Activated CD8-positive, alpha-beta memory T cell treated with anti-CD3 and anti-CD28 coated beads for 1 hour (primary cell): ENCODE measurements at places on chromosomes 6 and 20.

DNA sequence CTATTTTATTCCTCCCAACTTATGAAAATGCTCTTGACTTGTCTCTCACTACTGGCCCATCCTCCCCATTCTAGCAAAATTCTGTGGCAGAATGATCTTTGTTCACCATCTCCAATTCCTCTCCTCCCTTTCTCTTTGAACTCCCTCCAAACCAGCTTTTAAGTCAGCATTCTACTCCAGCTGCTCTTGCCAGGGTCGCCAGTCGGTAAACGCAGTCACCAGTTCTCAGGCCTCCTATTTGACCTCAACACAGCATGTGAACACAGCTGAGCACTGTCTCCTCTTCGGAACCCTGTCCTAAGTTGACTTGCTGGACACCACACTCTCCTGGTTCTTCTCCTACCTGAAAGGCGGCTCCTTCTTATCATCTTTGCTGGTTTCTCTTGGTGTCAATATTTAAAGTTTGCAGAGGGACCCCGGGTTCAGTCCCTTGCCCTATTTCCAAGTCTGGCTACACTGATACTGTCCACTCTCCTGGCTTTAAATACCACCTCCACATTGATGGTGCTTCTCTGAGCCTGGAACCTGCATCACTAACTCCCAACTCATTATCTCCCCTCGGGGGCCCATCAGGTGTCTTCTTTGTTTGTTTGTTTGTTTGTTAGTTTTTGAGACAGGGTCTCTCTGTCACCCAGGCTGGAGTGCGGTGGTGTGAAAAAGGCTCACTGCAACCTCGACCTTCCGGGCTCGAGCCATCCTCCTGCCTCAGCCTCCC is 27.4 kb downstream of the GDAP1L1 start:
- DNase-seq = no peak

- DNase-seq = no peak
These were observed 8.5 kb downstream of the GRIK2 start for GRCh38 chr6:101401792-101402621.

DNA sequence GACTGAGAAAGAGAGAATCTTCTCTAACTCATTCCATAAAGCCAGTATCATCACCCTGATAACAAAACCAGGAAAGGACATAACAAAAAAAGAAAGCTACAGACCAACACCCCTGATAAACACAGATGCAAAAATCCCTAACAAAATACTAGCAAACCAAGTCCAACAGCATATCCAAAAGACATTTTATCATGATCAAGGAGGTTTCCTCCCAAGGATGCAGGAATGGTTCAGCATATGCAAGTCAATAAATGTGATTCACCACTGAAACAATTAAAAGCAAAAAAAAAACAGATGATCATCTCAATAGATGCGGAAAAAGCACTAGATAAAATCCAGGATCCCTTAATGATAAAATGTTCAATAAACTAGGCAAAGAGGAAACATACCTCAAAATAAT is 24.5 kb upstream of the ALDH8A1 start:
- no peak for DNase-seq

GRCh38 chr20:10498200-10498599 is 63.1 kb downstream of the SLX4IP start:
- no peak for DNase-seq

- DNase-seq = no peak
These were observed 67.7 kb downstream of the TMEM244 start for GRCh38 chr6:129793447-129793846.

- no peak for DNase-seq
These were observed 6.8 kb downstream of the SASH1 start for GRCh38 chr6:148349466-148349865.

- DNase-seq = peak; percentile 82
These were observed at the start of gene RBCK1 for GRCh38 chr20:407953-408842. TSS of gene RBCK1 (plus strand) at chr20:408299. CDS start at chr20:408758, 459 bp downstream.

DNA sequence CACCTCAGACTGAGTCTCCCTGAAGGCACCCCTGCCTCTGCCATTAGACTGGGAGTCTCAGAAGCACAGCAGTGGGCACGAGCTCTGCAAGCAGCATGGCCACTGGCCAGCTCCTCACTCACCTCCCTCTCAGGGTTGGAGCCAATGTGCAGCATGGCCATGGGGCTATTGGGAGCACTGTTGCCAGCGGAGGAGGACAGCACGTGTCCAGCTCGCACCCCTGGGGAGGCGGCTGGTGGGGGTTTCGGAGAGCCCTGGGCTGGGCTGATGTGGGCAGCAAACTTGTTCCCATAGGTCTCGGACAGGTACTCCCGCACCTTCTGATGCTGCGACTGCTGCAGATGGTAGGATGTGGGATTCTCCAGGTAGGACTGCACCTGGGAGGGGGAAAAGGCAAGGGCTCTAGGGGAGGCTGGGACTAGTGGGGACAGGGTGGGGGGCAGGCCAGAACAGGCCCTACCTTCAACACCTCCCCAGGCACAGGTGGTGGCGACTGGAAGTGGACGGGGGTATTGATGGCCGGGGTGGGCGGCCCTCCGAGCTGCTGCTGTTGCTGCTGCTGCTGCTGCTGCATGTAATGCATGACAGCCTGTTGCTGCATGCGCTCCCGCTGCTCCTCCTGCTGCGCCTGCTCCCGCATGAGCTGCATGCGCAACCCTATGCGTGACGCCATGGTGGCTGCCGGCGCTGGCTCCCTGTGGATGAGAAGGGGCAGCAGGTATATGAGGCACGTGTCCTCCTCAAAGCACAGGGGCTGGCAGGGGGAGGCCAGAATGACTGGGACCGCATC is 44.7 kb downstream of the TFEB start:
- DNase-seq = no peak

DNA sequence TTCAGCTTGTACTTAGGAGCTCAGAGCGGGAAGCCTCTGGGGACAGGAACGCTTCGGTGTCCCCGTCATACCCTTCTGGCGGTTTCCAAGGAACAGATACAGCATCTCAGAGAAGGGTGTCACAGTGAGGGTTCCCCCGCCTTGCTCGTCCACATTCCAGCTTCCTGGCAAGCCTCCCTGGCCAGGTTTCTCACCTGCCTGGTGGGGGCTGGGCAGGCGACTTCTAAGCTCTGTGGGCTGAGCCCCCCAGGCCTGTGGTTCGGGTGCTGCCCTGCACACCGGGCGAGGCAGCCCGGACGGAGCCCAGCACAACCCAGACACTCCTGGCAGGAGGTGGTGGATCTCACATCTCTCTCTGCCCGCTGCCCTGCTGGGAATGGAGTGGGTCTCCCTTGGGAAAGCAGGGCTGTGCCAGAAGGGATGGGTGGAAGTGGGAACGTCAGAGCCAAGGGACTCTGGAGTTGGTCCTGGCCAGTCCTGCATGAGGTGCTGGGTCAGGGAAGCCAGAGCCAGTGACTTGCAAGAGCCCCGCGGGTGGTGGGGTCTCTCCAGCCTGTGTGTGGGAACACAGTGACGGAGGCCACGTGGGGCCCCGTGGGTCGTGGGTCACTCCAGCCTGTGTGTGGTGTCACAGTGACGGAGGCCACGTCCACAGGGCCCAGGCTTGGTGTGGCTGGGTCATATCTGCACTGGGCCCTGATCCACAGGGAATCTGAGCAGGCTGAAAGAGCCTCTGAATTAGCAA is 47.7 kb upstream of the SMOC2 start:
- no peak for DNase-seq

DNA sequence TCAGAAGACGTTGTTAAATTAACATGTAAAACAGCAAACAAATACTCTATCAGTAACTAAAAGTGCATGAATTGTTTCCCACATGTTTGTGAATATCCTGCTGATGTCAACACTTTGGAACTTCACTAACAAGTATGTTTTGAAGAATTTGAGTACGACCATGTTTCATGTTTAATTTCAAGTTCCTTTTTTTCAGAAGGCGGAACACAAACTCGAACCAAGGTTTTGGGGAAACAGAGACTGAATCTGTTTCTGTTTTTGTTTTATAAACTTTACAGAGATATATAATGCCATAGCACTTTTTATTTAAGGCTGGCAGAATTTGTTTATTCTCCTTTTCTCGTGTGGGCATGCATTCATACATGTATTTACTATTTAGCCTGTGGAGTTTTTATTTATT is 509.3 kb upstream of the CITED2 start:
- DNase-seq = no peak

DNA sequence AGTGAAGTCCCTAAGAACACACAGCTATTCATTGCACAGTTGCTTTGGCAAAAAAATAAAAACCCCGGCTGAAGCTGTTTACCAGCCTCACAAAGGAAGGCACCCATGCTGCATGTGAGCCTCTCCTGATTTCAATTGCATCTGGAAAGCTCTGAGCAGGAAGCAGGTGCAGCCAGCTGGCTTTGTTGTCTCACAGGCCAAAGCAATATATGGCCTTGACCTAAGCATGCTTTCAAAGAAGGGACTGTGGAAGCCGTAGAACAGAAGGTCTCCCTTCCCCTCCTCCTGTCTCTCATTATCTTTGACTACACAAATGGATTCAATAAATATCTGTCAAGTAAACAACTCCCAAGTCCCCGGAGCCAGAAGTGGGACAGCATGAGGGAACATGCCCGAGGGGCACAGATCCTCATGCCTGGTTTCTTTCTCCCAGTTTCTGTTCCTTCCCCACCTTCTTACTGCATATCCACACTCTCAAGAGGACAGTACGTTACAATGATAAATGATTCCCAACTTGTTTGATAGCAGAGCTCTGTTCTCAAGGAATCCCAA is 57.2 kb upstream of the PCSK2 start:
- no peak for DNase-seq

- DNase-seq = no peak
These were observed 5.6 kb downstream of the ARFRP1 start for GRCh38 chr20:63702036-63702665.

DNA sequence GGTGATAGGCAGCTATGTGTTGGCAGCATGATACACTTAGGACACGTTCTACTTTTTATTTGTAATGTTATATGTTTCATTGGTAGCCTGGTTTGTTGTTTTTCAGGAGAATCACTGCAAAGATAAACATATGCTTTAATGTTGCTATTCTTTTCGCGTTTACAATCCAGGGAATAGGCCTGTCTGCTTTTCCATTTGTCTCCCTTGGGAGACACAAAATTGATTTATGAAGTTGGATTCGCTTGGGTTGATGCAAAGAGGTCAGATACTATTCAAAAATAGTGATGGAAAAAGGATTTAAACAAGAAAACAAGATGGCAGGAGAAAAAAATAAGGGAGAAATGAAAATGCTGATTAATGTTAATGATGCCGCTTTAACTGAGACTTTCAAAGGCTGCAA is 179.5 kb upstream of the SOX4 start:
- no peak for DNase-seq

GRCh38 chr6:33856655-33857054 is 52.9 kb upstream of the MLN start:
- DNase-seq = peak; percentile 37

DNA sequence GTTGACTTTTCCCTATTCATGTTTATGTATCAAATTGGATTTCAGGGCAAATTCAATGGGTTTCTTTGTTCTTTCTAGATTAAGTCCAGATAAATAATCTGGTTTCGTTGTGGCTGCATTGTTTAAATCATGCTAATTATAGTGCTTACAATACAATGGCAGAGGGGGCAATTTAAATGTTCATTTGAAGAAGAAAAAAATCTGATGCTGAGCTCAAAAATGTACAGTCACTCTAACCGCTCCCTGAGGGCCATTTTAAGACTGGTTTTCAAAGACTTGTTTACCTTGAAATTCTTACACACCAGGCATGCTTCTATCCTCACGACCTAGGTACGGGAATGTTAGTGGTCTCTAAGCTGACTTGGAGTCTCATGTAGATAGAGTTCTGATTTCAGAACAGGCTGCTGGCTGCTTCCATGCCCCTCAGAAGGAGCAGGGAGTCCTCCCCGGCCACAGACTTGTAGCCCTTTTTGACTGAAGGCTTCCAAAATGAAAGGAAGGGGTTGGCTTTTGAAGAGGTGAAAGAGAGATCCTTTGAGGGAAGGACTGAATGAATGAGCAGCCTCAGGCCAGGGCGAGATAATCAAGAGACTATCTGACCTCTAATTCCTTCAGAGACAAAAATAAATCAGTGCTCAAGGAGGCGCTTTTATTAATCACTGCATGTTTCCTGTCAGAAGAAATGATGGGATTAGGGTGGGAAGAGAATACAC is 86.1 kb upstream of the ZNF217 start:
- DNase-seq = no peak

DNA sequence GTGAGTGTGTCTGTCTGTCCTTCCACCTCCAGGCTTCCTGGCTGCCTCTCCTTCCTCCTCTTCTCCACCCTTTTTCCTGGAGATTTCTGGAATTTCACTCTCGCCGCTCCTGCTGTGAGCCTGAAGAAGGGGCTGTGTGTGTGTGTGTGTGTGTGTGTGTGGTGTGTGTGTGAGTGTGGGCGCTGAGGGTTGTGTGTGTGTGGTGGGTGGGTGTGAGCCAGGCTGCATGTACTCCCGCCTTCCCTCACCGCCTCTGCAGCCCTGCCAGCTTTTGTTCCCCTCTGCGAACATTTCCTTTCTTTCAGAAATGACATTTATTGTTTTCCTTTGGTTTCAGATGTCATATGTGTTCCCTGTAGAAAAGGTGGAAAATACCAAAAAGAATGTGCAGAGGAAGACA is 76.0 kb downstream of the SRC start:
- DNase-seq = no peak

DNA sequence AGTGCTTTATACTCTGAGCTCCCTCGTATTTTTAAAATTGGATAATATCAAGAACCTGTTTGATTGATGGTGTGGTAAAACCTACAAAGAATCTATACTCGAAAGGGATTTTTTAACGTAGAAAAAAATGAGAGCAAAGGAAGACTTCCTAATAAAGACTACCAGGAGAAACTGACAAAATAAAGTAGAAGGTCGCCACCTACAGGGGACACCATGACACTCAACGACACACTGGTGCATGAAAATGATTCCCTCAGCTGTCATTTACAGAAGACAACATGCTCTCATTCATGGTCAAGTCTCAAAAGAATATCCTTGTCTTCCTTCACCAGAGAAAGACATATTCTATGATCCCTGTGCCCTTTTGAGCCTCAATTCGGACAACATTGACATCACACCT is 10.1 kb upstream of the NHSL1 start:
- DNase-seq = no peak

GRCh38 chr6:39037707-39038106 is 10.9 kb upstream of the GLP1R start:
- DNase-seq = no peak

- DNase-seq = no peak
These were observed 137.2 kb upstream of the ADGRB3 start for GRCh38 chr6:68497927-68498326.

- no peak for DNase-seq
These were observed 60.3 kb downstream of the IRF4 start for GRCh38 chr6:451847-452246.

- DNase-seq = no peak
These were observed 192.2 kb downstream of the GJA10 start for GRCh38 chr6:90086517-90086916.

- DNase-seq = no peak
These were observed 195.4 kb downstream of the TBX18 start for GRCh38 chr6:84568971-84569370.
